ENCODE measurements at places on chromosomes 12 and 14.

- DNase-seq: no peak
Measured at GRCh38 chr14:70857496-70857890, 48.2 kb upstream of the MAP3K9 start.

- no peak for DNase-seq
Measured at GRCh38 chr12:93149229-93149628, 220.1 kb upstream of the EEA1 start.

- no peak for DNase-seq
Measured at GRCh38 chr14:99707921-99708320, 23.8 kb downstream of the CYP46A1 start.

DNA sequence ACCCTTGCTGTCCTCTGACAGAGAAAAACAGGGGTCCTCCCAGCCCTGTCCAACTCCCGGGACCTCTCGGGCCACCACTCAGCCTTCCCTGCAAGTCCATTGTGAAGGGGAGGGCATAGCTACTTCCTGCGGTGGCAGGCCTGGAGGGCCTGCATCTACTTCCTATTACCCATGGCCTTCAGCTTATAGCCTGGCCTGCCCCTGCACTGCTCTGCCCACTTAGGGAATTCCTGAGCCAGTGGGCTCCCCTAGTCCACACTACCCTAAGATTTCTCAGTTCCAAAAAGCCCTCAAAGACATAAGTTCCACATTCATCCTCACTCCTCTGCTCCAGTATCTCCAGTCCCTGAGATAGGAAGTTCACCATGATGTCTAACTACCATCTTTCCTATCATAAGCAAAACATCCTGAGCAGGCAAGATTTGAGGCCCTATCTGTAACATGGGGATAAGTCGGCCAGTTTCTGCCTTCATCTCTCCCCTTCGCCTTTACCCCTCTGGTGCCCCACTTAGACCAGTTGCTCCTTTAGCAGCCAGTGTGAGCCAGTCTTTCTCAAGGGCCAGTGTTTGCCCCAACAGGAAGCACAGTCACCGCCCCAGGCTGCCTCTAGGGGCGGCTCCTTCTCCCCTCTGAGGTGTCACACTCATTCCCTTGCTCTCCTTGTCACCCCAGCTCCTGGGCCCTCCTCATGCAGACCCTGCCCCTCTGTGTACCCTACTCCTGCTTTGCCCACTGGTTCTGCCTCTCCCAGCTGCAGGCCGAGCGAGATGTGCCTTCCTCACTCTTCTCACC, 10.9 kb downstream of the HDAC7 start:
- DNase-seq: peak; percentile 50

DNA sequence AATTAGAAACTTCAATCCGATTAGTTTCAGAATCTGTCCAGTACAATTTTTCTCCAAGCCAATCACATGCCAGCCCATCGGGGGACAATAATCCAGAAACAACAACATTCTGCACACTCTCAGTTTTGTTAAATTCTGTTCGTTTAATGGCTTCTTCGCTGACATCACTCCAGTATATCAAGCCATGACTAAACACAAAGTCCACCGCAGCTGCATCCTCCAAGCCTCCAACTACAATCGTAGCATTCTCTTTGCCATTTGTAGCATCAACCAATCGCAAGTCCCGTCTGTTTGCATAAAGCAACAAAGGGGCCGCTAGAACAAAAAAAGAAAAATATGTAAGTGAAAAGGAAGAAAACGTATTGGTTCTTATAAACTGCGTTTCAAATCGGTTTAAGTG, 22.5 kb downstream of the LRP6 start:
- DNase-seq: no peak

DNA sequence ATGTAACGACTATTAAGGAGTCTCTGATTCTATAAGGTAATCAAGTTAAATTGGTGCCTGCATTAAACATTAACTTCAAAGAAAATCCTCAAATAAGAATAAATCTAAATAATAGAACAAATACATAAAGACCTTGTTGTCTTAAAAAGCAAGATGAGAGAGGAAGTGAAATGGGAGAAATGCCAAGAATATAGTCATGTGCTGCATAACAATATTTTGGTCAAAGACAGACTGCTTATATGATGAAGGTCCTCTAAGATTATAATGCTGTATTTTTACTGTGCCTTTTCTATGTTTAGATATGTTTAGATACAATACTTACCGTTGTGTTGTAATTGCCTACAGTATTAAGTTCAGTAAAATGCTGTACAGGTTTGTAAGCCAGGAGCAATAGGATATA, 213.6 kb downstream of the C12orf42 start:
- DNase-seq: no peak

DNA sequence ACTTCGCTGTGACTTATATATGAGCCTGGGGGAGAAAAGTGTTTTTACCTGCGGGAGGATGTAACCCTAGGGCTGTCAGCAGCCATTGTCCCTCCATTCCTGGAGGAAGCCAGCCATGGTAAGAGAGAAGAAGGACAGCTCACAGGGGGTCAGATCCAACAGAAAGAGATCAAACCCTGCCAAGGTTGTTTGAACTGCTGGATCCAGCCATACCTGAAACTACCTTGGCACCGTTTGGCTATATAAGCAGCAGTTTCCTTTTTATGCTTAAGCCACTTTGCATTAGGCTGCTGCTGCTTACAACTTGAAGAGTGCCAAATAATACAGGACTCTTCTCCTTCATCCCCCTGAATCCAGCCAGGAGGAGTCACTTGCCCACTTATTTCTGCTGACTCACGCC, 205.5 kb downstream of the PHETA1 start:
- DNase-seq: no peak

GRCh38 chr14:62662811-62663455, 382.3 kb downstream of the KCNH5 start:
- no peak for DNase-seq

- no peak for DNase-seq
Measured at GRCh38 chr14:96145116-96145864, 59.3 kb upstream of the BDKRB2 start.

DNA sequence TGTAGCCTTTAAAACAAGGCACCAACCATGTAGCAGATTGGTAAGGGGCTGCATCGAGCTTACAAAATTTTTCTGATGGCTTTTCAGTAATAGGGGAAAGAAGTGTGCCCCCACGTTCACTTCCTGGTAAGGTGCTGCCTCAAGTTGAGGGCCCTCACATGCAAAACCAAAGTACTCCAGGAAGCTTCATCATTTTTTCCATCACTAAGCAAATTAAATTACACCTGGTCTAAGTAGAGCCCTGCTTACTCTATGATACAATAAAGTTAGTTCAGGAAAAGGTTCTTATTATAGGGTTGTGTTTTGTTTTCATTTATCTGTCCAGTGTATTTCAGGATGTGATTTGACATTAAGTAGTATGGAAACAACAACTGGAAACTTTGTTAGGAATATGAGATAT, 15.0 kb upstream of the AKAP5 start:
- no peak for DNase-seq

GRCh38 chr14:75402867-75403413, 24.9 kb upstream of the JDP2 start:
- no peak for DNase-seq

GRCh38 chr14:75393794-75394193, 34.0 kb upstream of the JDP2 start:
- DNase-seq: no peak

DNA sequence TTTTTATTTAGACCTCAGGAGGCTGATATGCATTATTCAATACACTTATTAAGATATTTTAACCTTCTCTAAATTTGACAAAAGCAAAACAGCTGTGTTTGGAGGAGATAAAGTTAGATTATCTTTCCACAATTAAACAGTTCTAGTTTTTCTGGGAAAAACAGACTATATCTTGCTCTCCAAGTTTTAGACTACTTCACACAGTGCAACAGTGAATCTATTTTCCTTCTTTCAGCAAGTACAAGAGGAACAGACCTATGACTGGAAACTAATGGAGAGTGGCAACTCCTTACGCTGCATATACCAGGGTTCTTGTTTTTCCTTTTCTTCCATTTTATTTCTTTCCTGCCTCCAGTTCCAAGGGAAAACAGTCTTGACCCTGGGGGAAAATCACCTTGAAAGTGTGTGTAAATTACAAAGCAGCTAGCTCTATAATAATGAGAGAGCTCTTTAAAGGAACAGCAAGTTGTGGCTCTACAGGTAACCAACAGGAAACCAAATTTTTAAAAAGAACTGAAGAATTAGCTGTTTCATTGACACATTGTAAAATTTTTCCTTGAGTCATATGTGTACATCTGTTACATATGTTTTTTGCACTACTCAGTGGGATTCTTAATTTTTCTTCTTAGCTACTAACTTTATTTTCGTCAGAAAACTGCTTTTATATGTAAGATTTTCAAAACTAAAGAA, 27.4 kb downstream of the DNM1L start:
- DNase-seq: no peak

DNA sequence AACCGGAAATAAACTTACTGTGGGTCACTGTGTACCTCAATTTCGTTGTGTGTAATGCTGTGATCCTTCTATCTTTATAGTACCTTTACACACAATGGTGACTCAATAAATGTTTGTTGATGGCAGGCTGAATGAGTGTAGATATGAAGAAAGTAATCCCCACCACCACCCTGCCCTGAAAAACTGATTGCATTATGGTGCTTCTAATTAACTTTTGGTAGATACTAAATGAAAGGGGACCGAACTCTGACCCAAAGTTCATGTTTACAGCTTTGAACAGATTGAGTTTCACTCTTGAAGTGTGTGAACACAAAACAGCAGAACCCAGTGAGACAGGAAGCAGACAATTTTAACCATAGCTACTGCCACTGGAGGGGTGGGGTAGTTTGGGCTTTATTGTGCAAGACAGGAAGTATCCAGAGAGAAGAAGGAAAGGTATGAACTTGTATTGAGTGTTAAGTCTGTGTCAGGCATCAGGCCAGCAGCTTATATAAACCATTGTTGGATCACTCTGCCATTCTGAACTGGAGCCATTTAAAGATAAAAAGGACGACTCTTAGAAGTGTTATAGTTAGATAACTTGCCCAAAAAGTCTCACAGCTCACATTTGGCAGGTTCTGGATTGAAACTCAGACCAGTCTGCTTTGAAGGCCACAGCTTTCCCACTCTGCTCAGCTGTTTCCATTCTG, 197.0 kb upstream of the AMIGO2 start:
- no peak for DNase-seq

DNA sequence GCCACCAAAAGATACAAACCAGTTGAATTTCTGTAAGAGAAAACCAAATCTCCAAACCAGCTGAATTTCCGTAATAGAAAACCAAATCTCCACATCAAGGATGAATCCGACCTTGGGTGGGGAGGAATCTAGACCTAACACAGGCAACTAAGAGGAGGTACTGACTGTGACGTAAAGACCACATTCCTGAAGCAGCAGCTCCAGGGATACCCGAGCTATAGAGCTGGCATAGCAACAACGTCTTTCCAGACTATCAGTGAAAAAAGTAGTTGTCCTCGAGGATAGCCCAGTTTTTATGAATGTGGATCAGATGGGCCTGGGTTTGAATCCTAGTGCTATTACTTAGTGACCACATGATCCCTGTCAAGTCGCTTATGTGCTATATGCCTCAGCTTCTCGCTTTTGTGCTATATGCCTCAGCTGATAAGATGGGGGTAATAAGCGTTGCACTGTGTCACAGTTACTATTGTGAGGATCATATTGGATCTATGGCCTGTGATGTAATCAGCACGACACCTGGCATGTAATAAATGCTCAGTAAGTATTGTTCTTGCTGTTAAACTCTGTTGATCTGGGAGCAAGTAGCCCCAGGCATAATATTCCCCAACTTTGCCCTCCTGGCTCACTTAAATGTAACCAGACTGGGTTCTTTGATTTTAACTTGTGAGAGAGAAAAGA, 113.8 kb downstream of the EGLN3 start:
- DNase-seq: no peak

DNA sequence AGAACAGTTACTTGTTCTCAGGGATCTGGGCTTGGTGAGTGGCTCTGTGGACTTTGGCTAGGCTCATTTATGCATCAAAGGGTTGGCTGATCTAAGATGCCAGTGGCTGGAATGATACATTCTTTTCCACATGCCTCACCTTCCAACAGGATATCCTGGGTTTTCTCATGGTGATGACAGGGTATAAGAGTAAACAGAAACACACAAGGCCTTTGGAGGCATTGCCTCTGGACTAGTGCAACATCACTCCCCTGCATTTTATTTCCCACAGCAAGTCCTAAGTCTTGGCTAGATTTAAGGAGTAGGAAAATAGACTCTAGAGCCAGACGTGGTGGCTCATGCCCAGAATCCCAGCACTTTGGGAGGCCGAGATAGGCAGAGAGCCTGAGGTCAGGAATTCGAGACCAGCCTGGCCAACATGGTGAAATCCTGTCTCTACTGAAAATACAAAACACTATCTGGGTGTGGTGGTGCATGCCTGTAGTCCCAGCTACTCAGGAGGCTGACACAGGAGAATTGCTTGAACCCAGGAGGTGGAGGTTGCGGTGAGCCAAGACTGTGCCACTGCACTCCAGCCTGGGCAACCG, 47.9 kb downstream of the RPH3A start:
- DNase-seq: no peak

GRCh38 chr12:120710805-120711296, 593 bp downstream of the UNC119B start:
- DNase-seq: no peak

DNA sequence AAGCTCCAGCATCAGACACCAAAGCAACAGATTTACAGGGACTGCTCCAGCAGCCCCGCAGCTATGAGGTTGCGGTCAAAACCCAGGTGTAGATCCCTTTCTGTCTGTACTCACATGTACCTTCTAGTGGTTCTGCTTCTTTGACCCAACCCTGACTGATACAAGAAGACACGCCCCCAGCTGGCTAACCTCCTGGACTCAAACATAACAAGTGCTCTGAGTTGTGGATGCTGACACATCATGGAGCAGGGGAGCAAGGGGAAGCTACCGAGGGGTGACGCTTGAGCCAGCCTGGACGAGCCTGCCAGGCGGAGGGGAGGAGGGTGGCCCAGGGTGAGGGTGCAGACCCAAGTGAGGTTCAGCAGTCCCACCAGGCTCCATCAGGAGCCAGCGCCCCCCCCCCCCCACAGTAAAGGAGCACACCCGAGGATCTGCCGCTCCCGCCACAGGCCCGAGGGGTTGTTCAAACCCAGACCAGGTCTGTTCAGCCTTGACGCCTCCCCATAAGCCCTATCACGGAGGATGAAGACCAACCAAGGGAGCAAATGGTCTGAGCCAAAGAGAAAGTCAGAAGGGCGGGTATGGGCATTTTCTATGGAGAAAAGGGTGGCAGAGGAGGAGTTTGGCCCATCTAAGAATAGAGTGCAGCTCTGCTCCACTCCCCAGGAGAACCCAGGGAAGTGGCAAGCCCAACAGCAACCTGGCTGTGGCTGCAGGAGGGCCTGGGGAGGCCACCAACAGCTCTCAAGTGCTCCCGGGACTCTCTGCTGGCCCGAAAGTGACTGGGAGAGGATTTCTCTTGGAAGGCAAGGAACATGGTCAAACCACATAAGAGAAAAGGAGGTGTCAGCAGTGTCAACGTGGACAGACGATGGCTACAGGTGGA, 229.4 kb downstream of the BCL11B start:
- DNase-seq: no peak

GRCh38 chr12:129559776-129560175, 344.0 kb downstream of the TMEM132D start:
- no peak for DNase-seq

- peak; percentile 2 for DNase-seq
Measured at GRCh38 chr14:56514663-56515371, 64.8 kb upstream of the TMEM260 start.
